ENCODE measurements at places on chromosomes 12 and 14.

DNA sequence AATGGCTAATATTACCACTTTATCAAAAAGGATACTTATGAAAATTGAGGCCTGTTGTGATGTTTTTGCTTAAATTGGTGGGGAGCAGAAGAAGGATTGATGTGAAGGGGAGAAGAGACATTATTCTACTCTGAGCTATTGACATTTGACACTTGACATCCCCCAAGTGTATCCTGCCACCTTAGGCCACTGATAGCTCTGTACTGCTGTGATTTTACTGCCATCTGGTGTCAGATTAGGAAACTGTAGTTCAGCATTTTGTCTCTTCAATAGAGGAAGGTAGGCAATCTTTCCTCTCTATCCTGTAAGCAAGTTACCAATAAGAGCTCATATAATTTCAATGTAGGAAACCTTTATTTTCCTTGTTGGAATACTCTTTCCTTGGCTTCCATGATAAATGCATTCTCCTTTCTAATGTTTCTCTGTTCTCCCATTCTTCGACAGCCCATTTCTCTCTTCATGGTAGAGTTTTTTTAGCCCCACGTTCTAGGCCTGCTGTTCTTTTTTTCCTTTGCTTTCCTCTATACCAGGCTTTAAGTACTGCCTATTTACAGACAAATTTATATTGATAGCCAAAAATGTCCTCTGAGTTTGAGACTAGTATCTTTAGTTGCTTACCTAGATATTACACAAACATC is 46.3 kb downstream of the PPHLN1 start:
- DNase-seq, result peak; percentile 11

DNA sequence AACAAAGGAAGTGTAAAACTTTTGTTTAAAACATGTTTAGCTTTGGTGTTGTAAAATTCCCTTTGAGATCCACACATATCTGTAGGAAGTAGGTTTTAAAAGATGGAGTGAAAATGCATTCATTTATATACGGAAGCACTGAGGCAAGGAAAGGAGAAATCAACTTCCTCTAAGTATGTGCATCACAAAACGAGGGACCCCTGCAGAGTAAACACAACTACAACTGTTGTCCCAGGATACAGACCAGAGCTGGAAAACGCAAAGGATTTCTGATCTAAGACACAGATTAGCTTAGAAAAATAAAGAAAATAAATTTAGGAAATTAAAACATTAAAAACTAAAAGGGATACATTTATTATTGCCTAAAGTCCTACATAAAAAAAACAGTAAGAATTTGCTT is 297.6 kb downstream of the MED13L start:
- DNase-seq, result no peak

DNA sequence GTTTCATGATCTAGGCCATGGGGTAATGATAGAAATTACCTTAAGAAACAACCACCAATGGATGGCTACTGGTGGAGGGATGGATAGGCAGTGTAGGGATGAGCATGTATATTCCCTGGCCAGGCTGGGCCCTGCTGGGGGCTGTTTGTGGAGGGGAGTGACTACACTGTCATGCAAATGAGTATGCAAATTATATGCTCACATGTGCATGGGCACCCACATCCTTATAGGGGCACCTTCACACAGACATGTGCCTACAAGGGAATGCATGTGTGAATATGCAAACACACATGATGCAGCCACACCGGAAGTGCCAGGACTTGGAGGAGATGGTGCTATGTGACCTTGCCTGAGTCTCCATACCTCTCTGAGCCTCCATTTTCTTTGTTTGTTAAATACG is 39.7 kb upstream of the FAM222A start:
- no peak for DNase-seq

- DNase-seq, result no peak
These were observed 13.5 kb downstream of the SLC38A2 start for GRCh38 chr12:46358791-46359666.

GRCh38 chr14:72657214-72657921 is 236.5 kb downstream of the DPF3 start:
- DNase-seq, result no peak

GRCh38 chr12:79871621-79872020 is 63.3 kb downstream of the PPP1R12A start:
- no peak for DNase-seq

DNA sequence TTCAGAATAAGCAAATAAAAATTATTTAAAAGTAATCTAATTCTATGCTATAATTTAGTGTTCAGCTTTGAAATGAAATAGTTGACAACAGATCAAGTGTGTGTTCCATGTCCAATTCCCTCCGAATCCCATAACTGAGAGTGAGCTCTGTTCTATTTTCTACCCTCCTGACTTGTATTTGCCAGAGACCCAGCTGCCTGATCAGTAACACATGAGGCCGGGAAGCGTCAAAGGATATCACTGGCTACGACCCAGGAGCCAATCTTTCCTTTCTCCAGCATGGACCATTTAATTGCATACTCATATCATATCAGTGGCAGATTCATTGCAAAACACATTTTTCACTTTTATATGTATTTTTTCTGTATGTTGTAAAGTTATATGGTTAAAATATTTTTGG is 108.8 kb upstream of the TSPAN8 start:
- DNase-seq, result no peak

GRCh38 chr12:63149909-63150712 is 890 bp downstream of the AVPR1A start:
- DNase-seq, result no peak

All from H54 (cell line).